Stimulated activated naive B cell treated with anti-CD40 and anti-IgM and Interleukin-4, amounts not matched to agents 10 μg/mL and 1 μg/mL and 100 μg/mL, for 72 hours (primary cell): ENCODE measurements at places on chromosomes 5 and 9.

- no peak for DNase-seq
These were observed 29.2 kb downstream of the TNFSF8 start for GRCh38 chr9:114900942-114901802.

- DNase-seq: no peak
These were observed 69.7 kb downstream of the PIK3R1 start for GRCh38 chr5:68285075-68285840.

DNA sequence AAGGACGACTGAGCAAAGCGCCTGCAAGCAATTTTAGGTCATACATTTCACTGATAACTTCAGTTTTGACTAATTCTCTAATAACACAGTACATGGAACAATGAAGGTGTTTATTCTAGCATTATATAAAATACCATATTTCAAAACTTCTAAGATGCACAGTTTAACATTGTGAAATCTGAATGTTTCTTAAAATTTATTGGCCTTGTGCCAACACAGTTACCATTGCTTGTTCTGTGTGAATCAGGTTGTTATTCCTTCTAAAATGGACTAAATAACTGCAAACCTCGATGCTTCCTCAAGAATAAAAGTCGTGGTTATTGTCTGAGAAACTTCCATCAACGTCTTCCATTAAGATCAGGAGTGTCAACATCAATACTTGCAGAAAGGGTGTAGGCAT lies 8.0 kb downstream of the MCC start:
- DNase-seq: no peak

- no peak for DNase-seq
These were observed 15.7 kb downstream of the CFAP77 start for GRCh38 chr9:132425675-132426062.

GRCh38 chr9:123345567-123345955 lies 10.4 kb upstream of the CRB2 start:
- no peak for DNase-seq

- no peak for DNase-seq
These were observed 5.1 kb downstream of the SPAAR start for GRCh38 chr9:35914301-35914807.

- DNase-seq: no peak
These were observed 73.4 kb downstream of the C9orf85 start for GRCh38 chr9:71984831-71985281.

GRCh38 chr9:15332939-15333338 lies 25.9 kb upstream of the TTC39B start:
- no peak for DNase-seq

DNA sequence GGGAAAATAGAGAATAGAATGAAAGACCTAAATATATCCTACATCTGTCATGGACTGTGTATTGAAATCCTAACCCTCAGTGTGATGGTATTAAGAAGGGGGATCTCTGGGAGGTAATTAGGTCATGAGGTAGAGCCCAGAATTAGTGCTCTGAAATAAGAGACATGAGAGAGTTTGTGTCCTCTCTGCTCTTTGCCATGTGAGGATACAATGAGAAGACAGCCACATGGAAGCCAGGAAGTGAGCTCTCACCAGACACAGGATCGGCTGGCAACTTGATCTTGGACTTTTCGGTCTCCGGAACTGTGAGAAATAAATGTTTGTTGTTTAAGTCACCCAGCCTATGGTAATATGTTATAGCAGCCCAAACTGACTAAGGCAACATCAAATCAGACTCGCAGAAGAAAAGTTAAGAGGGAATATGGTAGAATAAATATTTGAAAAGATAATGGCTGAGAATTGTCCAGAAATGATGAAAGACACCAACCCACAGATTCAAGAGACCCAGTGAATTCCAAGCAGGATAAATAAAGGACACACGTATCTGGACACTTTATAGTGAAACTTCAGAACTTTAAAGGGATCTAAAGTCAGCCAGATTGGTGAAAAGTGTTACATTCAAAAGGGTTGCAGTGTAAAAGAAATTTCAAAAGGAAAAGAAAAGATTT lies 12.7 kb upstream of the SLC36A1 start:
- DNase-seq: no peak

- DNase-seq: no peak
These were observed 7.2 kb downstream of the CYFIP2 start for GRCh38 chr5:157273131-157273556.

- no peak for DNase-seq
These were observed 21.0 kb upstream of the UBLCP1 start for GRCh38 chr5:159241946-159242552.

DNA sequence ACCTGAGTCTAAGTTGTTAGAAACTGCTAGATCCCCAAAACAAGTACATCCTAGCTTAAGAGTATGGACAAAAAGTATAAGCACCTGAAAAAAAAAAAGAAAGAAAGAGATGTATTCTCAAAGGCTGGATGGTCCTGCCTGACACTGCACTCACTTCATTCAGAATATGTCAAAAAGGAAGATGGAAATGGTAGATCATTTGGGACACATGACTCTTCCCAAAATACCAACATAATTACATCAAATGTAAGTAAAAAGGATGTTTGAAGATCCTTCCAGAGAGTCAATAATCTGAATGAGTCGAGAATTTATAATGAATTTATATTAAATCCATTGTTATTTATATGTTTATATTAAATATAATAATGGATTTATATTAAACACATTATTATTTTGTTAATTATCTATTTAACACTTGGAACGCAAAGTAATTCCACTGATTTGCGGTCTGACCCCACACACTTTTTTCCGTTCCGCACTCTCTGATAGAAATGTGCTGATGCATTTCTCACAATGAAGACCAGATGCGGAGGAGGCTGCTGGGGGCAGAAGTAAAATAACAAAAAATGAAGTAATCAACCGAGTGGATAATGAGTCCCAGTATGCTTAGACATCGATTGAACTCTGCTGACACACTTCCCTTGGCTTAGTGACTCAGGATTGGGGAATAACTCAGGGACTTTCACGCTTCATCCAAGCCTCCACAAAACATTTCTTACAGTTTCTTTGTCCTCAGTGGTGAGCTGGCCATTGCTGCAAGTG lies 201.2 kb downstream of the ADAMTS12 start:
- no peak for DNase-seq

GRCh38 chr5:111589316-111589715 lies 77.0 kb upstream of the STARD4 start:
- no peak for DNase-seq

DNA sequence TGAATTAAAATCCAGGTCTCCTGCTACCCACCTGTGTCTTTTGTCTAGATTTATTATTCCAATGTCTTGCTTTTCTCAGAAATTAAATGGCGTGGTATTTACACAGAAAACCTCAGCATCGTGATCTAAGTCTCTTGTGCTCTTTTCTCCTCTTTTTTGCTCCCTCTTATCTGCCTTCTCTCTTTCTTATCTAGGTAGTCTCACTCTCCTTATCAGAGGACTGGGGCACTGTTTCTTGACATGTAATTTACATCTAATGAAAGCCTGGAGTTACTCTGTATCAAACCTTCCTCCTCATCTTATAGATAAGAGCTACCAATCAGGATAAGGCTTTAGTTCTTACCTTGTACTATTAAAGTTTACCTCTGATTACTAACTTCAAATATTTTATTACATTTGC lies 933.8 kb downstream of the TLE1 start:
- DNase-seq: no peak

GRCh38 chr5:150604010-150604409 lies 36.5 kb upstream of the SYNPO start:
- no peak for DNase-seq

DNA sequence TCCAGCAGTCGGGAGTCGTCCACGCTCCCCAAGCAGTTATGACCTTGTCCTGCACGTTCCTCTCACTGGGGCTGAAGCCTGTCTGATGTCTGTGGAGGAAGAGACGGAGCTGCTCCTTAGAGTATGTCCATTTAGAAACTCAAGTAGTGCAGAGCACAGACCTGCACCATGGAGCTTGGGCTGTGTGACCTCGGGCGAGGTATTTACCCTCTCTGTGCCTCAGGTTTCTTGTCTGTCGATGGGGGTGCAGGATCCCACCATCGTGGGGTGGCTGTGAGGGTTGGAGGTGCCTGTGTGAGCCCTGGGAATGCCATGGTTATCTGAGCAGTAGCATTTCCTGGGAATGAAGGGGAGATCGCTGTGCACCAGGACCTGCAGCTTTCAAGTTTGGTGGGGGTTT lies 14.2 kb downstream of the TRAF2 start:
- DNase-seq: no peak

DNA sequence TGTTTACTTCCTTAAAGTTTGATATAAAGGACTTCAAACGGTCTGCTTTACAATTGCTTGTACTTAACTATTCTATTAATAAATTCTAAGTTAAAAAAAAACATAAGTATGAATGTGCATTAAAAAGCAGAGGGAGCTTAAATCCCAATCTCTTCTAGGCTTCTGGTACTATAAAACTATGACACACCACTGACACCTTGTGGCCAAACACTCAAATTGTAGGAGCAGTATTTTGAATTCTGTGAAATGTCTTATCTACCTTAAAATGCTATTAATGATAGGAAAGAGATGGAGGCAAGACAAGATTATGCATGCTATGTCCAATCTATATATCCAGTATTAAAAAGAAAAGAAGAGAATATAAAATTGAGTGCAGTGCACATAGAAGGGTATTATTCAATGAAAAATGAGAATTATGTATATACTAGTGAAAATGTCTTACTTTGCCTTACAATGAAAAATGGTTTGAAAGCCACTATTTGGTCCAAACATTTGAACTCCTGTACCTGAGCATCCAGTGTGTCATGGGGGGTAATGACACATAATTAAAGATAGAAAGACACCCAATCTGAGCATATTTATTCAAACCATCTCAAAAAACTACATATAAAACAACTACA lies 87.6 kb downstream of the ERP44 start:
- no peak for DNase-seq

DNA sequence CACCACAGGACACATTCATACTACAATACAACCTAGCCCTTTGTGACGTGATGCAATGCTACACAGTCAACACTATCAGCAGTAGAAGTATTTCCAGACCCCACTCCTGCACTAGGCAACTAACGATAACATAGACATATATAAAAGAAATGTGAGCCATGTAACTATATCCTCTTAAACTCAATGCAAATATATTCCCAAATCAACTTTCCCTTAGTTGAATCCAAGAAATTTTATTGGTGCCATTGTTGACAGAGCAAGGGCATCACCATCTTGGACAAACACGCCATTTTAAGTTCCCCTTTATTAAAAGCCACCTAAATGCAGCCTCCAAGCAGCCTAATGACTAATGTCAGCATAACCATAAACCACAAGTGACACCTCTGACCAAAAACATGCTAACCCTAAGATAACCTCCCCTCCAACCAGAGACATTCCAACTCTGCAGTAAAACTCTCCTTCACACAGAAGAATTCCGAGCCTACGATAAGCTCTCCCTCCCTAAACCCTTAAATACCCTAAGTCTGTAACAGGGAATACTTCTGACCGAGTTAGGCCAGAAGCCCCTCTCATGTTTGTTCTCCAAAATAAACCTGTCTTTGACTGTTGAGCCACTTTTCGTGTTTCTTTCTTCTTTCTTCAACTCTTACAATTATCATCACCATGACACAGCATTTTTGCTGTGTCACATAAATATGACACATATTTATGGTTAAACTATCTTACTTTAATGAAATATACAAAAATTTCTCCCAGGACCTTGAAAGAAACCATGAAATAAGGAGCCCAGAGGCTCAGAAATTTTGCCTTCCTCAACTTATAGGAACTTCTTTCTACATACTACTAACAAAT lies 1497.8 kb downstream of the EFNA5 start:
- no peak for DNase-seq

GRCh38 chr9:82912645-82913044 lies 150.3 kb downstream of the RASEF start:
- no peak for DNase-seq

- no peak for DNase-seq
These were observed 219.9 kb upstream of the TMEM161B start for GRCh38 chr5:88488561-88488960.

GRCh38 chr9:37210737-37211523 lies 90.6 kb downstream of the ZCCHC7 start:
- no peak for DNase-seq

DNA sequence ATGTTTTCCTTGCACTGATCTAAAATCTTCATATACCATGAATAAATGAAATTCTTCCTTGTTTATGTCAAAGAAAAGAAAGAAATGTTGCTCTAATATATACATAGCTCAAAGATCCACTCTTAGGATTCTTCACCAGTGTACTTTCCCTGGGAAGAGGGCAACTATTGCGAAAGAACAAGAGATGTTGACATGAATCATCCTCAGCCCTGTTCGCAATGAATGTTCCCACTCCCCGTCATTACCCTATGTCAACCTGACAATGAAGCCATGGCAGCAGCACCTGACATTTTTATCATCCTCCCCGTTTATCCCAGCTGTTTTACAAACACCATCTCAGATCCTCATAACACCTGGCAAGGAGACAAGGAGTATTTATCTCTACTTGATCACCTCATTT lies 409.1 kb upstream of the GRIA1 start:
- DNase-seq: no peak

DNA sequence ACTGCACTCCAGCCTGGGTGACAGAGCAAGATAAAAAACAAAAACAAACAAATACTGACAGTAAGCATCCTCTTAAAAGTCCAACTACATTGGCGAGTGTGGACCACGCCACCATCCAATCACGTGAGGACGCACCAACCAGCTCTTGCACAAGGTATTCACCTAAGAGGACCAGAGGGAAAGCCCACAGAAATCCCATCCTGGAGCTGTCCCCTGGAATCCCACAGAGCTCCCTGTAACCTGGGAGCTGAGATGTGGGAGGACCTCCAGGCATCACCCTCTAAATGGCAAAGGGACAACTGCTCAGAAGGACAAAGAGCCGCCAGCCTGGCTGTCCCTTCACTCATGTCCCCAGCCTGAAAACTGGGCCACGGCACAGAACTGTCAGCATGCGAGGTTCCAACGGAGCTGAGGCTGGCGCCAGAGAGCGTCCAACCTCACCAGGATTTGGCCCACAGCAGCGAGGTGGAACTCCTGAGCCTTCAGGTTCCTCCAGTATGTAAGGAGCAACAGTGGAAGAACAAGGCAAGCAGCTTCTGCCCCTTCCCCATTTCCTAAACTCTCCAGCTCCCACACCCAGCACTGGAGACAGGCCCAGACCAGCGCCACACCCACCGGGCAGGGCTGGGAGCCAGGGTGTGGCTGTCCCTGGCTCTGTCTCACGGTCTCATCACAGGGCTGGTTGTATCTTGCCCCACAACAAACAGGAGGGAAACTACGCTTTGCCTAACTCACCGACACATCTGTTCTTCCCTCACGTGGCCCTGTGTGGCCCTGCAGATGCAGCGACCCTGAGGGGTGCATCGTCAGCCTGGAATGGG lies 15.2 kb downstream of the IPPK start:
- DNase-seq: no peak

GRCh38 chr5:155700333-155700732 lies 626.6 kb upstream of the SGCD start:
- no peak for DNase-seq

GRCh38 chr5:849651-850301 lies 1.0 kb downstream of the ZDHHC11 start:
- no peak for DNase-seq

- DNase-seq: peak; percentile 33
These were observed 20.2 kb downstream of the IGIP start for GRCh38 chr5:140145818-140146522.
